Activated CD8-positive, alpha-beta T cell treated with anti-CD3 and anti-CD28 coated beads for 36 hours (primary cell): ENCODE measurements at places on chromosomes 4 and X.

DNA sequence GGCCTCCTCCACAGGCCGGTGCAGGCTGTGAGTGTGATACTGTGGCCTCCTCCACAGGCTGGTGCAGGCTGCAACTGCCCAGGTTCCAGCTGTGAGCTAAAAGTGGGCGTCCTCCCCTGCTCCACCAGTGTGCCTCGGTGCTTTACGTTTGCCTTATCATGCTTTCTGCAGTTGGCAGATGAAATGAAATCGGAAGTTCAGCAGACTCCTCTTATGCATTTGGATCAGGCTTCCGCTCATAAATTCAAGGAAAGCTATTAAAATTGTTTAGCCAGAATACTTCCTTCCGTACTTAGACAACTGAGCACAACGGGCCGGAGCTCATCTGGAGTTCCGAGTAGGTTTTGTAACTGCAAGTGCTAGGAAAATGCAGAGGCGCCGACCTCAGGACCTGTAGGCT is 12.0 kb downstream of the CYP4V2 start:
- no peak for DNase-seq

- no peak for DNase-seq
Measured at GRCh38 chr4:107853444-107854355, 29.0 kb downstream of the SGMS2 start.

DNA sequence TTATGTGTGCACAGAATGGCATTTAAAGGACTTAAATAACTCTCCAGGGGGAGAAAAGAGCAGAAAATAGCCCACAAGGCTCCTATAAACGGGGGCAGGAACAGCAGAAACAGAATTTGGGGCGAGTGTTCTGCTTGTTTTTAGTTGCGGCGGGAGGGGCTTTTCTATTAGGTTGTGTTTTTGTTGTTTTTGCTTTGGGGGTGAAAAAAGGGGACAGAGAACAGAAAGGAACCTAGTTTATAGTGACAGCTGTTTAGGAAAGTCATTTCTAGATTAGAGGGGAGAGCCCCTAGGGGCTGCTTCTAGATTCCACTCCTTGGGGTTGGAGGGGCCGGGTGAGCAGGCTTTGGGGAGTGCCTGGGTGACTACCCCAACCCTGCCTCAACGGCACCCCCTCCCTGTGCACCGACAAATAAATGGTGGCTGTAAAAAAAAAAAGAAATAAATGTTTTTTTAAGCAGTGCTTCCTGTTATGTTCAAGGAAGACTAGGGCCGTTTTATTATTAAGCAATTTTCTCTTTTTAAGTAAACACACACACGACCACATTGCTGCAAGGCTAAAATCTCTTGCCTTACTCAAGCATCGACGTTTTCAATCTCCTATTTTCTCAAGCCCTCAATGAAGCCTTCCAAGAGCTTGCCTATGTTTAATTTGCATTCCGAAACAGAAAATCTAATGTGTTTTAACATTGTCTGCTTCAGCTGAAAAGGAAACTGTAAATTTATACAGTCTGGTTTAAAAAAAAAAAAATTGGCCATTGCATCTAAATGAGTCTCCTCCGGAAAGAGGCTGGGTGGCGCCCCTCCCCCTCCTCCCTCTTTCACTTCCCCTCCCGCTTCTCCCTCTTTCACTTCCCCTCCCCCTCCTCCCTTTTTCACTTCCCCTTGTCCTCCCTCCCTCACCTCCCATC is 123.3 kb upstream of the TBL1X start:
- peak; percentile 83 for DNase-seq

DNA sequence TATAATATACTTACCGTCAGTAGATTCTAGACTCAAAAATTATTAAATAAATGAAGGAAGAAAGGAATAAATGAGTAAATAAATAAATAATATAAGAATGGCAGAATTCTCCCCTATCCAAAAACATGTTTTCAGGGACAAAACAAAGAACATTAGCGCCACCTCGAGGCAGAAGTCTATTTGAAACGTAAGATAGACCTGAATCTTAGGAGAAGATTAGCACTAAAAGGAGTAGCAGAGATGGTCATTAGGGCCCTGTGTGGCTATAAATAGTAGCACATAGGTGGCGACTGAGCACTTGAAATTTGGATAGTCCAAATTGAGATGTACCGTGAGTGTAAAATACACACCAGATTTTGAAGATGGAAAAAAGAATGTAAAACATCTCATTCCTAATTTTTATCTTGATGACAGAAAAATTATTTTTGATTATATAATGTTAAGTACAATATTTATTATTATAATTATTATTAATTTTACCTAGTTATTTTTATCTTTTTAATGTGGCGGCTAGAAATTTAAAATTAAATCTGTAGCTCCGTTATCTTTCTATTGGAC is 24.3 kb upstream of the SRD5A3 start:
- peak; percentile 88 for DNase-seq

DNA sequence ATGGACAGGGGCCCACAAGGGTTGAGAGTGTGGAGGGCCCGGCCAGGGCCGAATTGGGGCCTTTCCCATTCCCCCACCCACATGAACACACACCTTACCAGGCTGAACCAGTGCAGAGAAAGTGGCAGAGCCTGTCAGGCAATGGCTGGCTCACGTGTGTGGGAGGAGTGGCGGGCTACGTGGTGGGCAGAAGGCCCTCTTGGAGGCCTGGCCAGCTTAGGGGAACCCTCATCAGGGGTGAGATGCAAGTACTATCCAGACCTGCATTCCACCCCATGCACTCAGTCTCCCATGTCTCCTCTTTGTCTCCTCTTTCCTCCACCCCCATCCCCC is 965 bp downstream of the TCEAL4 start:
- peak; percentile 15 for DNase-seq

DNA sequence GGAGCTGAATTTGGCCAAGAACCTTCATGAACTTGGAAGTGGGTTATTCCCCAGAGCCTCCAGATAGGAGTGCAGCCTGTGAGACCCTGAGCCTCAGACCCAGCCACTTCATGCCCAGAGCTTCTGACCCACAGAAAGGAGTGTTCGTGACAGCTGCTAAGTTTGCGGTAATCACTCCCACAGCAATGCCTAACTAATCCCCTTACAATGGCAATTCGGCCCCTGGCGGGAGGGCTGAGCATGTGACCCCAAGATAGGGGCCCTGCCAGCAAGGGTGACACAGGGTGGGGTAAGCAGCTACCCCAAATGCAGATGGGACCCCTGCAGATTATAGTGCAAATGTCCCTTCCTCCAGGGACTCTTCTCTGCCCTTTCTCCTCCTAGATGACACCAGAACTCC is 22.5 kb downstream of the PNMA6E start:
- no peak for DNase-seq
